ENCODE measurements at places on chromosomes 5 and 9.

- DNase-seq, result no peak
These were observed 46.3 kb upstream of the TBC1D9B start for GRCh38 chr5:179953987-179954386.

DNA sequence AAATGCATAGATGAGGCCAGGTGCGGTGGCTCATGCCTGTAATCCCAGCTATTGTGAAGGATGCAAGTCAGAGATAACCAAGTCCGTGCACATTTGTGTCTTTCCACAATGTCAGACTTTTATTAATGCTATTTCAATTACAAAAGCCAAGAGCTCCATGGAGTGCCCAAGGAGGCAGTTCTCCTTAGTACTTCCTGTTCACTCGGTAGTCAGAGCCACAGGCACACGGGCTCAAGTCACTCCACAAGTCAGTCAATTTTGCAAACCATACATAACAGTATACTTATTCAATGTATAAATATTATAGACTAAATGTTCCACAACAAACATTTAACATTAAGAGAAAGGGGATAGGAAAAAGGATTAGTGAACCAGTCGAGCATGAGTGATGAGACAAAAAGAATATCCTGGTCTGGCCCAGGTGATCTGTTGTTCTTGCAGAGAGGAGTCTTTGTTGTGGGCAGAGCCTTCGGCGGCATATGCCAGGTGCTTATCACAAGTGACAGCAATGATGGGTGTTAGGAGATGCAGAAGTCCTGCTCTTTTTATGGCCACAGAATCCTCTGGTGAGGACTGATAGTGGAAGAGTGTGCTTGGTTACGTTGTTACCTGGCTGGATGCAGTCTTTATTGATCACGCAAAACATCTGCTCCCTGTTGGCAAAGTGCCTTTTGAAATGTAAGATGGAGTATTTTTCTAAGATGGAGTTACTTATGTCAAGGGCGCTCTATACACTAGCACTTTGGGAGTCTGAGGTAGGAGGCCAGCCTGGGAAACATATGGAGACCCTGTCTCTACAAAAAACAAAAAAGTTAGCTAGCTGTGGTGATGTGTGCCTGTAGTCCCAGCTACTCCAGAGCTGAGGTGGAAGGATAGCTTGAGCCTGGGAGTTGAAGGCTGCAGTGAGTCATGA is 167.0 kb upstream of the FBXL17 start:
- no peak for DNase-seq

GRCh38 chr5:135944967-135945560 is 9.7 kb downstream of the LECT2 start:
- DNase-seq, result peak; percentile 81

DNA sequence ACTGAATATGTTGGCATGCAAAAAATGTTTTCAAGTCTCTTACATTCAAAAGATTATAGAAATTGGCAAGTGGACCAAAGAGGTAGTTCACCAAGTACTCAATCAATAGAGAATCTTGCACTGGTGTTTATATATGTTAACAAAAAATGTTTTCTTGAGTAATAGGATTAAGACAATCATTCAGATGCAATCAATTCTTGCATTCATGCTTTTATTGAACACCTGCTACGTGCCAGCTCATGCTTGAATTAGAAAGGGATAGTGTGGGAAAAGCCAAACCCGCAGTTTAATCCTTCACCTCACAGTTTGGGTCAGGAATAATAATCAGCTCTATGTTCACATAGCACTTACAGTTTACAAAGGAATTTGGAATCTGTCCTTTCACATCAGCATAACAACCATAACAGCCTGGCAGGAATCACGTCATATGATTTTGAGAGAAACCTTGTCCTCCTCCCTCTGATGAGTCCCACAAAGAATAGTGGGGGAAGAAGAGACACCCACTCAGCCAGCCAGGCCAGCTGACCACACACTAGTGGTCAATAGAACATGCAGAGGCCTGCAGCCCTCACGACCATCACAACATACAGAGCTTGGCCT is 36.8 kb upstream of the FRRS1L start:
- DNase-seq, result no peak

DNA sequence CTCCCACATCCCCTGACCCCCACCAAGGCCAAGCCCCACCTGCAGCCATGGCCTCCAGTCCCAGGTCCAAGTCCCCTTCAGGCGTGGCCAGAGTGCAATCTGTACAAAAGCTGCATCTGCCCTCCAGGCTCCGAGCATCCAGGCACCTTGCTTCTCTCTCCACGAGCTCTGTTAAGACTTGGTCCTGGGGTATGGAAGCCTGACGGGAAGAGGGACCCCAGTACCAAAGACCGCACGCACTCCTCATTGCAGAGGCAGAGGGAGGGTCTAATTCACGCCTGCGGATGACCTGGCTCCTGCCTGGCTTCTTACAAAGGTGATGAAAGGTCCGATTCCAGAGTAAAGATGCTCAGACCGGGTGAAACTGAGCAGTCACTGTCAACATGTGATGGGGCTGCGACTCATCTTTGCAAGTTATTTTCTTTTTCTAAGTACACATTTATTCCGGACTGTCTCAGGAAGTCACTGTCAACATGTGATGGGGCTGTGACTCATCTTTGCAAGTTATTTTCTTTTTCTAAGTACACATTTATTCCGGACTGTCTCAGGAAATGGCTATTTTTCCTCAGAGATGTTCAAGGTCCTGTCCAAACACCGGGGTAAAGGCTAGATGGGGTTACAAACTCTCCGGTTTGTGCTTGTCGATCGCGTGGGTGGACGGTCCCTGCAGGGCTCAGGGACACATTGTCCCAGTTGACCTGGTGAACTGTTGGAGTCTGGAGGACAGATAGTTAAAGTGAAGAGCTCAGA is 252.0 kb upstream of the IRX4 start:
- DNase-seq, result no peak

DNA sequence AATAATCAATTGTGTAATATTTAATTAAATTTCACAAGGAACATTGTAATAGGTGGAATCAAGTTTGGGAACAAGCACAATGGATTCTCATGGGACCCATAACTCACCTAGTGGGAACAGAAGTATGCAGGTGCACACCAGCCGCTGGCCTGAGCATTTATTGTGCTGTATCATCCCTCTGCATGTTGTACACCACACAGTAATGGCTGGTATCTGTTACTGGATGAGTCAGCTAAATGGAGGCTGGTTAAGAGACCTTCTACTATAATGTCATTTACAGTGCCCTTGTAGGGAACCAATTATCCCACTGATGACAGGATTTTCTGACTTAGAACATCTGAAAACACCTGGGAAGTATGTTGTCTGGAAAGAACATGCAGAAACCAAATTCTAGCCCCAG is 3.2 kb upstream of the MAP3K1 start:
- no peak for DNase-seq

GRCh38 chr5:14838396-14839319 is 32.9 kb downstream of the ANKH start:
- DNase-seq, result no peak

GRCh38 chr9:28086881-28087280 is 513.6 kb upstream of the C9orf72 start:
- DNase-seq, result no peak

GRCh38 chr5:75729321-75729720 is 12.1 kb upstream of the POC5 start:
- no peak for DNase-seq

GRCh38 chr9:99128133-99128406 is 23.2 kb downstream of the TGFBR1 start:
- no peak for DNase-seq

DNA sequence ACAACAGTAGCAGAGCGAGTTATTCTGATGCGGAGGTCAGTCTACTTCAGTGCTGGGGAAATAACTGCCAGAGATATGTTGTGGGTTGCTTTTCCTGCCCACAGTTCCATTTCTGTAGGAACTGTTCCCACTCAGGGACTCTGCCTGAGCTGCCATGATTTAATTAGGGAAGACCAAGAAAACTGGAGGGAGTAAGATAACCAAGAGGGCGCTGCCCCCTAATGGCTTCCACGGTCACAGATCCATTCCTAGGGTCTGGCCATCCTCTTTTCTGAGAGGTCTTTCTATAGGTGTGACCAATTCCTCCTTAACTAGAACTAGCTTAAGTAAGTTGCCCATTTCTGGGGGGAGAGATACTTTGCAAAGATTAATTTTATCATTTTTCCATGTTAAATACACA is 125.9 kb downstream of the APBA1 start:
- DNase-seq, result no peak

- DNase-seq, result no peak
These were observed 117.7 kb downstream of the SNCAIP start for GRCh38 chr5:122429545-122430318.

DNA sequence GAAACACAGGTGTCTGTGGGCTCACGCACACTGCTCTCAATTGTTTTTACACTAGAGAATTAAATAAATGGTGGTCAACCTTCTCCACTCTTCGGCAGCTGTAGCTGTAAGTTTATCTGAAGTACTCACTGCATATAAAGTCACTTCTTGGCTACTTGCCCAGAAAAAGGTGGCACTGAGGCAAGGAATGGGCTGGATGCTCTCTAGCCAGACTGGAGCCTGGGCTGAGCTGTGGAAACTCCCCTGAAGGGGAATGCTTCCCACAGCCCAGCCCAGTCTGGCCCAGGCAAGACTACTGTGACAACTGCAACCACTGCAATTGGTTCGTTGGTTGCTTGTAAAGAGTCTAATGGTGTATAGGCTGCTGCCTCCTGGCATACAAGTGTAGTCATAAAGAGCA is 4.5 kb downstream of the LEAP2 start:
- no peak for DNase-seq

DNA sequence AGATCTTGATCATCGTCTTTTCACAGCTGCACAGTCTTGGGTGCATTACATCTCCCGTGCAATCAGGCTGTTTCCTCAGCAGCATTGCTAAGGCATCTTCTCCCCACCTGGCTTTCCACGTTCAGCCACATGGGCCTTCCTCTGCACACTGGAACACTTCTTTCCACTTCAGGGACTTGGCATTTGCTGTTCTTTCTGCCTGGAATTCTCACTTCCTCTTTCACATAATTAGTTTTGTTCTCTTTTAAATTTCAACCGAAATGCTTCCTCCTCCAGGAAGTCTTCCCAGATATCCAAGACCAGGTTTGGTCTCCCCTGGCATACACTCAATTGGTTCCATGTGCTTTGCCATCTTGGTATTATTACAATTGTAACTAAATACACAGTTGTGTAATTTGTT is 43.8 kb downstream of the WHRN start:
- no peak for DNase-seq

DNA sequence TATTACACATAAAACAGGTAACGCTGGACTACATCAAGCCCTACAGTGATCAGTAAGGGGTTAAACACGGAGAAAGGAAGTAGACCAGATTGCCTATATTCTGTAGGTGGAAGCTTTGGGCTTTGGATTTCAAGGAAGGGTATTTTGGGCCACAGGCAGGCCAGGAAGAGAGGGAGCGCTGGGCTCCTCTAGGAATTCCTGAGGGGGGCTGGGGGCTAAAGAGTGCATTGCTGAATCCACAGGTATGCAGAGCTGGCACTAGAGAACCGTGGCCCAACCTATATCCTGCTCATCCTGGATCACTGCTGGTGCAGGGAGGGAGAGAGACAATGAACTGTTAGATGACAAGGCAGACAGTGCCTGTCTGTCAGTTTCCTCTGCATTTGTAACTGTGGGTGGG is 367.1 kb downstream of the CSNK1G3 start:
- DNase-seq, result no peak

DNA sequence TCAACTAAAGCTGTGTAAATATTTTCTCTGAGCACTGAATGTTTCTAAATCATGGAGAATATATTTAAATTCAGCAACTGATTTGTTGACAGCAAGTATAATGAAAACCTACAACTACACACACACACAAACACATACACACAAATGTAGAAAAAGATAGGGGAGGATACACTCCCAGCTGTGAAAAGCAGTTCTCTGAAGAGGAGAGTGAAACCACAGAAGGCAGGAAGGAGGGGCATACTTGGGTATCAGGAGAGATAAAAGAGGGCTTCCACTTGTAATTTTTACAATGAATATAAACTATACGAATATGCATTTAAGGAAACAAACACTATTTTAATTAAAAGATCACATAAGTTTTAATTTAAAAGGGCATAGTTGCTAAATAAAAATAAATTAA is 227.8 kb upstream of the SLC24A2 start:
- no peak for DNase-seq

GRCh38 chr9:69223605-69224004 is 49.5 kb downstream of the TJP2 start:
- peak; percentile 45 for DNase-seq

- DNase-seq, result no peak
These were observed 99.2 kb downstream of the ZNF462 start for GRCh38 chr9:106962122-106962521.

- DNase-seq, result no peak
These were observed 12.3 kb upstream of the FCHSD1 start for GRCh38 chr5:141663506-141663905.

DNA sequence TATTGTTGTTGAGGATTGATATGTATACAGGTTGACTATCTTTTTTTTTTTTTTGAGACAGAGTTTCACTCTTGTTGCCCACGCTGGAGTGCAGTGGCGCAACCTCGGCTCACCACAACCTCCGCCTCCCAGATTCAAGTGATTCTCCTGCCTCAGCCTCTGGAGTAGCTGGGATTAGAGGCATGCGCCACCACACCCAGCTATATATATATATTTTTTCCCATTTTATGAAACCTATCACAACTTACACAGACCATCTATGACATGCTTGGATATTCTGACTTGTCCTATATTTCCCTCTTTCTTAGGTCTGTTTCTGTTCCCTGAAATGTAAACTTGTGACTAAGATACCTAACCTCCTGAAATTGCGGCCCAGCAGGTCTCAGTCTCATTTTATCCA is 5.0 kb downstream of the CD14 start:
- DNase-seq, result no peak

- DNase-seq, result no peak
These were observed 5.2 kb downstream of the PPP2R2B start for GRCh38 chr5:146873186-146873917.

- peak; percentile 40 for DNase-seq
These were observed 44.3 kb downstream of the GARNL3 start for GRCh38 chr9:127308652-127309434.

DNA sequence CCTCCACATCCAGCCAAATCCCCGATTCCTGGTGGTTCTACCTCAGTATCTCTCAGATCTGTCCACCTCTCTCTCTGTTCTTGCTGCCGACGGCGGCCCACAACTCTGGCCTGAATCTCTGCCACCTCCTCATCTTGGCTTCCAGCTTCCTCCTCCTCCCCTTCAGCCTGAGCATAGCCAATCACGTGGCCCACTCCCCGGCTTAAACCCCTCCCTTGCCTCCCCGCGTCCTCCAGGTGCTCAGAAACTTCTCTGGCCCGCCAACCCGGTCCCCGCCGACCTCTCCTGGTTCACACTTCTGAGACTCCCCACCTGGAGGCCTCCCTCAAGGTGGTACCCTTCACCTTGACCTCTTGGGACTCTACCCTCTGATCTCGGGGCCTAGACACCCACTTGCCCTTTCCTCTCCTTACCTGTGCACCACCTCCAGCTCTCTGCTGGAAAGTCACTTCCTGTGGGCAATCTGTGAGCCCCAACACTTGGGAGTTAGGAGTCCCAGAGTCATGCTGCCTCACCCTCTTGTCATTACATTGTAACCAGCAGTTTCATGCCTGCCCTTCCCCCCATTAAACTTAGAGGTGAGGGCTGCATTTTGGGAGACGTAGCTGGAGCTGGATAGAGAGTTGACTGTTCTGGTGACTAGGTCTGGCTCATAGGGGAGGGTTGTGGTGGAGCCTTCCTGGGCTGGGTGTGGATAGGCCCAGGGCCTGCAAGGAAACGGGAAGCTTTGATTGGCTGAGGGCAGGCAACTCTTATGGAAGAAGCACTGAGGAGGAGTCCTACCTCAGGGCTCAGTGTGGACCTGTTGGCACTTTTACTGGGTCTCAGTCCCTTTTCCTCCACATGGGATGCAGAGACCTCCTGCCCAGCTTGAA is 4.5 kb upstream of the SET start:
- no peak for DNase-seq

GRCh38 chr5:67063791-67064190 is 132.8 kb downstream of the CD180 start:
- peak; percentile 37 for DNase-seq
